ENCODE measurements at places on chromosomes 5 and 9.
A peak's percentile ranks its signal among the peaks of the same experiment; 100 is the strongest.

- no peak for DNase-seq
These were observed 242.1 kb downstream of the PAPPA start for GRCh38 chr9:116395699-116396037.

DNA sequence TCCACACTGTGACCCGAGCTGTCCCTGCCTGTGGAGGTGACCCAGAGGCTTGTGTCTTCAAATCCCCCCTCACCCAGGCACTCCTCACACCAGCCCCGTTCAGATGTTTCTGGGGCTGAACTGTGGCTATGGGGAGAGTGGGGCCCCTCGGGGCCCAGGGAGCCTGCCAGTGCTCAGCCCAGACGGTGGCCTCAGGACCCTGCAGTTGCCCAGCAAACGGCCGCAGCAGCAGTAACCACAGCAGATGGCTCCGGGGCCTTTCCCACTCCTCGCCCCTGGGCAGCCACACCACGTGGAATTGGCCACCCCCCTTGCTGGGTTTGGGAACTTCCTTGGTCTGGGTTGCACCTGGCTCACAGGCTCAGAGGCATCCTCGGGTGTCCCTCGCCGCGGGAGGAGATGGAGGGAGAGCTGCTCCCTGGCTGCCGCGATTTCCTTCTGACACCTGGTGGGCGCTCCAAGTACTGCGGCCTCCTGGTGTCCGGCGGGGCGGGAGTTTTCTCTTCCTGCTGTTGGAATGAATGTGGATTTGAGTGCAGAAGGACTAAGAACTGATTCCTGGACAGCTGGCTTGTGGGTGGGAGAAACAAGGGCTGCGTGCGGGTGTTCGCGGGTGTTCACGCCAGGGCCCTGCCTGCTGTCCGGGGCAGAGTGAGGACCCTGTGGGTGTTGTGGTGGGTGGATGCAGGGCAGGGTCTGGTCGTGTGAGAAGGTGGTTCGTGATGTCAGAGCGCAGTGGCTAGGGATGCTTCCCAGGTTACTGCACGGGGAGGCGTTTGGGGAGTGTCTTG lies 97.5 kb downstream of the COL5A1 start:
- DNase-seq, result no peak

- no peak for DNase-seq
These were observed 17.8 kb downstream of the NUDT2 start for GRCh38 chr9:34346873-34347799.

DNA sequence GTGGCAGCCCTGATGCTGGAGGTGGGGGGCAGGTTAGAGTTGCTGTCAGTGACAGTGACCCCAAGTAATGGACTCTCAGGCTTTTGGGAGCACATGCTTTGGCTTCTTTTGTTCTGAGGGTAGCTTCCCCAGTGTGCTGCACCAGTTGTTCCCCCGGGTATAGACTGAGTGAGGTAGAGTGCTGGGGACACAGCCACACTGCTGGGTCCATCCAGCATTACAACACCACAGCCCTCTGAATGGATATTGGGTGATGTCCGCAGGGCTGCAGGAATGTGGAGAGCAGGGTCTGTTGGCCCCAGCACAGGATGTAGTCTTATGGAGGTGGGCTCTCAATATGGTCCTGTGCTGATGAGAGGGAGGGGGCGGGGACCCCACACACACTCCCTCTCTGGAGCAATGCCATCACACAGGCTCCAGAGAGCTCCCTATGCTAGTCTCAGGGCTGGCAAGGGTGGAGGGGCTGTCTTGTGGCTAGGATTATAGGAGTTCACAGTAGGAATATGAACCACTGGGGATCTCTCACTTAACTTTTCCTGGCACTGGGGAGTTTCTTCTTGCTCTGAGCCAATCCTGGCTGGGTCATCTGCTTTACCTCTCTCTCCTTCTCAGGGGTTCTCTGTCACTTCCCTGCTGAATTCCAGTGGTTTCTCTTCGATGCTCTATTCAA lies 20.7 kb downstream of the OSMR start:
- no peak for DNase-seq

GRCh38 chr5:111937094-111937493 lies 180.1 kb upstream of the NREP start:
- no peak for DNase-seq

- no peak for DNase-seq
These were observed 71.8 kb upstream of the TNFAIP8 start for GRCh38 chr5:119284031-119284430.

DNA sequence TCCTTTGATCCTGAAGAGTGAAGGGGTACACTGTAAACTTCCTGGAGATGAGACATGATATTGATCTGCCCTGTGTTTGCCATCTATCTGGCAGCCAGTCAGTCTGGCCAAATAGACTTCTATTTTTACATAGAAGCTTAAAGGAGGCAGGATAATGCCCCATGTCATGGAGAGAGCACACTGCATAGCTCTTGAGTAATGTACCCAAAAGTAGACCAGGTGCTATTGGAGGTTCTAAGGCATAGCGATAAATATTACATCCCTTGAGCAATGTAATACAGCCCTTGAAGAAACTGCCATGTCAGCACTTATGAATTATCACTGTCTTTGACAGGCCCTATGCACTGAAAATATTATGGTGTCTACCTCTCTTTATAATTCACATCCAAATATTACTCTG lies 131.8 kb downstream of the GHR start:
- DNase-seq, result no peak

DNA sequence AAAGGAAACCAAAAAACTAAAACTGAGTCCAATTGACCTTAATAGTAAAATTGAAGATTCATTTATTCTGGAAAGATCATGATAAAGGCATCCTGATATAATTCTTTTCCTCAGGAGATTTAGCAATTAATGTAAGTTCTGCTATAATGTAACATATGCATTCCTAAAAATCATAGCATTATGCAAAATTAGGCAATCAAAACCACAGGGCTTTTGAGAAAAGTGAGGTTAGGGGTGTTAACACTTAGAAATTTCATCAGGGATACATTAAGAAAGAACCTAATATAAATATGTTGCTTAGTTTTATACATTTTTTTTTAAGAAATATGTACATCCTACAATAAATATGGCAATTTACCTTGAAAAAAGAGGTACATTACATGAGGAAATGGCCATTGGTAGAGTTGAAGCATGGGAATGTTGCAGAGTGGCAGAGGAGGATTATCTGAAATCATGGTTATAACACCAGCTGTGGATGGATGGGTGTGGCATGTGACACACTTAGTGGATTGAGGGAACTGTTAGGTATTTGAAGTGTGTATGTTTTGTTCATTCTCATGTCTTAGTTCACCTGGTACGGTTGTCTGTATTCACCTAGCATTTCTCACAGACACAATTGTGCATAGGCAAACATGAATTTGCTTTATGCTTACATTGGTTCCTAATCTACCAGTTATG lies 51.1 kb downstream of the CCNH start:
- no peak for DNase-seq

GRCh38 chr5:164306662-164307061 lies 801.2 kb downstream of the MAT2B start:
- DNase-seq, result no peak

DNA sequence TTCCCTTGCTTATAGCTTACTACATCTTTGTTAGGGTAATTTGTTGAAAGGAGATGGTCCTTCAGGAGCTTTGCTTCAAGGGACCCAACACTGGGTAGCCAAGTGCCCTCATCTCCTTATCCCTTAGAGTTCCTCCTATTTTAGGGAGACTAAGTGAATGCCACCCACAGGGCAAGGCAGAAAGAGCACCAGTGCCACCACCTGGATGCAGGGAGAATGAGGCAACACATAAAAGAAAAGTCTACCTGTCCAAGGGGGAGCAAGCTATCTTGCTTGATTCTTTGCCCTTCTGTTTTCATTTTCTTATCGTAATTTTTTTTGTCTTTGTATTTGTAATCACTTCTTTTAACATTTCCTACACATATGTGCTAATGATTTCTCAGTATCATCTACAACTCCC lies 205.5 kb downstream of the NPR3 start:
- no peak for DNase-seq

DNA sequence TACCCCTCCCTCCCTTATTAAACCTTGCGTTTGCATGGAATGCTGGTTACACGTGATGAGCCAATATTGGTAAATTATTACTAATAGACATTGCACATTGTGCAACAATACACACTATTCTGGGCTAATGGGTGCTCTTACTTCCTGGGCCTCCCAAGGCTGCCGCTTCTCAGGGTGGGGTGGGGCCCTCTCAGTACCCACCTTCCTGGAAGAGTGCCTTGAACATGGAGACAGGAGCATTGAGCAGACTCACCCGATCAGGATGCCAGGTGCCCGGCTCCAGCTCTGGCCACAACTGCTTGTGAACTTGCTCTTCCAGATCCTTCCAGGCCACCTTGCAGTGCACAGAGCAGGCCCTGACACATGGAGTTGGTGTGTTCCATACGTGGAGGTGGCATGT lies 24.7 kb upstream of the CEP72 start:
- DNase-seq, result peak; percentile 53

DNA sequence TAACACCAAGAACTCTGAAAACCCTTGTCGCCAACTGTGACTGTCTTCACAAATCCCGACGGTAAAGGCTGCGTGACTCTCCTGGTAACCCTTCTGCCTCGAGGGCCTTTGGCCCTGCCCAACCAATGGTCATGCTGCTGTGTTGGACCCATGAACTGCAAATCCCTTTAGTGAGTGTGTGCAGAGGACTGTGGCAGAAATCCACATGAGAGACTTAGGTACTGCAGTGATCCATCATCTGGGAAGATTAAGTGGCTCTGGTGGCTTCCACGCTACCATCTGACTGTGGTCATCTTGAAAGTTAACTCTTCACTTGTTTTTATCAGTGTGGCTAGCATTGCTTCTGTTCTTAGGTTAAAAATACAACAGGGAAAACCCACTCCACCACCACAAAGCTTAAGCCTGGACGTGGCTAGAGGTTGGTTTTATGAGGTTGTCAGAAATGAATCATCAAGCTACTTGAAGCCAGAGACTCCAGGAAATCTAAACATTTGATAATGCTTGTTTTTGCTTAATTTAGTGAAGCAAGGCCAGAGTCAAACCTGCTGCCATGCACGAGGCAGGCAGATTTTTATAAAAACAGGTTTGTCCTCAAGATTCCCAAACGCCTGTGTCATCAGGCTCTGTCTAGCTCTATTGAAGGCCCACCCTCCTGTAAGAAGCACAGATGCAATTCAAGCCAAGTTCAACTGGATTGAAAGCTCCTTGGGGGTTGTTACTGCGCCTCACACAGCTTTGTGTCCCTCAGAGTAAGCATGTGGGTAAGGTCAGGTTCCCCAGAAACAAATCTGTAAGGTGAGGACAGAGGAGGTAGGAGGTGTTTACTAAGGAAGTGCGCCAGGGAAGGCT lies 52.7 kb upstream of the ERCC6L2 start:
- DNase-seq, result no peak

DNA sequence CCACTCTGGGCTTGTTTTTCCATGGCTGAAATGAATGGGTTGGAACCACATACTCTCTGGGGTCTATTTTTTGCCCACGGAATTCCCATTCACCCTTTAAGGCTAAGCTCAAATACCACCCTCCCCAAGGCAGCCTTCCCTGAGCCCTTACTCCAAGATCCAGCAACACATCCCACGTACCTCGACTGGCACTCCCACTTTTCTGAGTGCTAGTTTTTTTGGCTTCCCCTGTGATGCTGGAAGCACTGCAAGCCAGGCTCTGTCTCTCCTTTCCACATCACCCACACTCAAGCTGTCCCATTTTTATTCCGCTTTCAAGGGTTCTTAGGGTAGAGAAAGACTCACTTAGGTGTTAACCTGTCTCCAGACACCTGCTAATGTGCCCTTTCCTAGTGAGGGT lies 6.0 kb downstream of the ST6GALNAC6 start:
- DNase-seq, result no peak

DNA sequence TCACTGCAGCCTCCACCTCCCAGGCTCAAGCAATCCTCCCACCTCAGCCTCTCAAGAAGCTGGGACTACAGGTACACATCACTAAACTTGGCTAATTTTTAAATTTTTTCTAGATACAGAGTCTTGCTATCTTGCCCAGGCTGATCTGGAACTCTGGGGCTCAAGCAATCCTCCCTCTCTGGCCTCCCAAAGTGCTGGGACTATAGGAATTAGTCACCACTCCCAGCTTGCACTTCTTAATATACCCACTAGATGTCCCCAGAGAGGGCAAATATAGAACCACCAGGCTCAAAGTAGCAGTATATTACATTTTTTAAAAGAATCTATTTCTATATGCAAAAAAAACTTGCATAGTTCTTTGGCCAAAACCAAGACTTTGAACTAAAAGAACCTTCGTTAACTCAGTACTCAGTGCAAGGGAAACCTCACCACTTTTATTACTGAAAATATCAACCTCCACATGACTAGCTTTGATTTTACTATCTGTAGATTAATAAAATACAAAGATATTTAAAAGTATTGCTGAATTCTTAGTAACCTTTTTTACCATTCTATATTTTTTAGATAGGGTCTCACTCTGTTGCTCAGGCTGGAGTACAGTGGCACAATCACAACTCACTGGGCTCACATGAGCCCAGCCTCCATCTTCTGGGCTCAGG lies 25.8 kb upstream of the HSD17B3 start:
- DNase-seq, result no peak

- DNase-seq, result no peak
These were observed 21.6 kb upstream of the PTGS1 start for GRCh38 chr9:122349201-122349600.

DNA sequence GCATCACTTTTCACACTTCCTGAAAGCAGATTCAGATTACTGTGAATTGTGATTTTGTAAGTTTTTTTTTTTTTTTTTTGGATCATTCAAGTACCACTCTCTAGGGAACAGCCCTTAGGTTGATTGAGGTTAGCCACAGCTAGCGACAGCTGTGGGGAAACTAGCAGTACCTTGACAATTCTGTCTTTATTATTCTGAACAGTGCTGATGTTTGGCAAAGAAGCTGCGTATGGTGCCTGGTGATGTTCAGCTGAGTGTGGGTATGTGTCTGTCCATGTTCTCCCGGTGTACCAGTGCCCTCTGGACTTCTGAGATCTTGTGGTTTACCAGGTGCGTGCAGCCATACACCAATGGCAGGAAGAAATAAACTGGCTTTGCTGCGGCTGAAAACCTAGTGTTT lies 117.3 kb upstream of the PLPPR1 start:
- DNase-seq, result no peak

DNA sequence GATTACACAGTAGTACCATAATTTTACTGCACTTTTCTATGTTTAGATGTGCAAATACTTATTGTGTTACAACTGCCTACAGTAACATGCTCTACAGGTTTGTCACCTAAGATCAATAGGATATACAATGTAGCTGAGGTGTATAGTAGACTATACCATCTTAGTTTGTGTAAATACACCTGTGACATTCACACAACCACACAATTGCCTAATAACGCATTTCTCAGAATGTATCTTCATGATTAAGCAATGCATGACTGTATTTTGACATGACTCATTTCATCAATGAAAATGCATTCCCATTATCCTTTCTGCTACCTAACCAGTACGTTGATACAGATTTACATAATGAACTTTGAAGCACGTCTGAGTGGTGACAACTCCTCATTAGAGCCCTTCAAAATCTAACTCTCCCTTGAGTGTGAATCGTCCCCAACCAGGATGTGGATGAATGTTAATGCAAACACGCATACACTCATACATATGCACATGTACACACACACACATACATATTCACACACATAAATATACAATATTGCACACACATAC lies 28.4 kb downstream of the GZMK start:
- no peak for DNase-seq

Data from chondrocyte (in vitro differentiated cells).